Gastrocnemius medialis (tissue), 4 donors: ENCODE measurements at places on chromosomes 3 and 15.

GRCh38 chr3:115832265-115832664 lies 209.0 kb downstream of the GAP43 start:
- DNase-seq: no peak

- no peak for DNase-seq
Measured at GRCh38 chr3:152416808-152417580, 148.3 kb downstream of the MBNL1 start.

- no peak for DNase-seq
Measured at GRCh38 chr3:196047391-196048030, 34.4 kb downstream of the TFRC start.

- no peak for DNase-seq
Measured at GRCh38 chr15:90087454-90088154, 14.7 kb downstream of the IDH2 start.

DNA sequence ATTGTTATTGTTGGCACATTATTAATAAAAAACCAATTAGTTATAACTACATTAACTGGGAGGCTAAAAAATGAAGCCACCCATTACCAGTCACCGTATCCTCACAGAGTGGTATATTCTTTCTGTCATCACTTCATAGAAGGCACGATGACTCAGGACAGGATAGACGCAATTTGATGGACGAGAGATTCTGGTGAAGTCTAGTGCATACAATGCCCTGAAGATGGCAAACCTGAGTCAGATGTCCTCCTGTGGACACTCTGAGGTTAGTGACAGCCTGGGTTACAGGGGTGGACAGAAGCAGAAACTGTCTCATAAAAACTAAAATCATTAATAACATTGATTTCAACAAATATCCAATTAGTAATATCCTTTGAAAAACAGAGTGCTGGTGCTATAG lies 150.3 kb downstream of the SLC9A9 start:
- DNase-seq: no peak

DNA sequence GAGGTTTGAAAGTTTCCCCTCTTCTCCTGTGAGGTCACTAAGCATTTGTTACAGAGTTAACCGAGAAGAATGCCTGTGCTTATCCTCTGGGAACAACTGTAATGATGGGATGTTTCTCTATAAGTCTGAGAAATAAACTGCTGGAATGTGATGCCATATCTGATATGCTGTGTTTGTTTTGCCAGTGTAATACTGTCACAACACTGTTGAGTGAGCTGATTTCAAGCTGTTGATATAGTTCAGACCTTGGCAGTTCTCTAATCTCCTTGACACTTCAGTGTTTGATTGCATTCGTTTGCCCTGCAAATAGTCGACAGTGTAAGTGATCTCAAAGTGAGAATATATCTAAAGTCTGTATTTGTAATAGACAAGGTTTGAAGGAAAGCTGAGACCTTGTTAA lies 73.3 kb downstream of the PTPRG start:
- DNase-seq: no peak

- DNase-seq: no peak
Measured at GRCh38 chr3:172546628-172547214, 23.5 kb upstream of the TNFSF10 start.

DNA sequence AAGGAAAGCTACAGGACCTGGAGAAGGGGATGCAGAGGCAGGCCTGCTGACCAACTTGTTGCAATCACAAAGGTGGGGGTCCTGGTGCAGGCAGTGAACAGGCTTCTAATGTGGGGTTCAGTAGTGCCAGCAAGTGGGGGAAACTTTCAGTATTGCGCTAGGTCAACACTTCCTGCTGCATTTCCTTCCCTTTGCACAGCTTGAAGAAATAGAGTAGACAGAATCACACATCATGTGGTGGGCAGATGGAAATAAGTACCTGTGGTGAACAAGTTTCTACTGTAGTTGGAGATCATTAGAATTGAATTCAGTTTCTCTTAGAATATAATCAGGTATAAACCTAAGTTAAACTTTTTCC lies 63.4 kb downstream of the RGMA start:
- no peak for DNase-seq

- no peak for DNase-seq
Measured at GRCh38 chr3:81851176-81851575, 89.7 kb upstream of the GBE1 start.

GRCh38 chr15:40102897-40103858 lies 5.5 kb downstream of the BMF start:
- DNase-seq: peak; percentile 93

DNA sequence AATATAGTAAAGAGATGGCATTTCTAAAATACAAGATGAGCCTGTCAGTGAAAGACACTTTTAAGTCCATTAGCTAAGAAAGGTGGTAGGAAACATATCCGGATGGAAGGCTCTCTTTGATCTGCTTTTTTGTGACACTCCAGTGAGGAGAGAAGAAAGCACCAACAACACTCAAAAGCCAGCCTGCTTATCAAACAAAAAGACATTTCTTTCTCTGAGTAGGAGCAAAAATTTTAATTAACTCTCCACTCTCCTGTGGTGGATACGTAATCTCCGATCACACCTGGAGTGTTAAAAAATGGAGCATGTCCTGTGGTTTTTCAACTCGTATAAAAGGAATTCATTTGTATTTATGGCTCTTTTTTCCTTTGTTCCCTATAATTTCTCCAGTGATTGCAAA lies 65.3 kb downstream of the OXNAD1 start:
- no peak for DNase-seq

GRCh38 chr15:29115093-29115991 lies 154.3 kb downstream of the NSMCE3 start:
- DNase-seq: no peak

DNA sequence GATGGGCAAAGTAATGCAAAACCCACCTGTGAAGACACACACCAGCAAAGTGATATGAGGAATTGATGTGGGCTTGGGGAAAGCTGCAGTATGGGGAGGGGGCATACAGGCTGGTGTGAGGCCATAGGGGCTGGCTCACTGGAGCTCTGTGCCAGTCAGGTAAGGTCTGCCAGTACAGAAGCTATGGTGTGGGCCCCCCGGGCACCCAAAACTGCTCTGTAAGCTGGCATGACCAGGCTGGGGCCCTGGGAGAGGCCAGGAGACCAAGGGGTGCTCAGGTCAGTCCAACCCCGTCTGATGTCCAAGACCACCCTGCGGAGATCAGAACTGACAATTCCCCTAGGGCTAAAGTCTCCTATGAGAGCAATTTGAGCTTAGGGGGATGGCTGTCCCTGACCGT lies 163.1 kb downstream of the KCNMB2 start:
- DNase-seq: no peak

DNA sequence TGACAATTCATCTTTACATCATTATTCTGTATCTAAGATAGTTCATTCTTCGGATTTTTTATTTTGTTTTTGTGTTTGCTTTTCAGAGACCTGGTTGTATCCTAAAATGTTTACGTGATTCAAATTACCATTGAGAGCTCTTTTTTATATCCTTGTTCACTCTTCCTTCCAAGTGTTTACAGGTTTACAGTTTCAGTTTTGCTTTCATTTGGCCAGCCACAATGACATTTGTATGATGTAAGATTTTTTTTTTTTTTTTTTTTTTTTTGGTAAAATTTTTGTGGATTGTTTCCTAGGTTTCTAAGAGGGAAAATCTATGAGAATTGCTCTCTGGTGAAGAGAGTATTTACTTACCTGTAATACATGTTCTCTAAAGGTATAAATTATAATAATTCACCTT lies 55.0 kb downstream of the SETD5 start:
- no peak for DNase-seq

DNA sequence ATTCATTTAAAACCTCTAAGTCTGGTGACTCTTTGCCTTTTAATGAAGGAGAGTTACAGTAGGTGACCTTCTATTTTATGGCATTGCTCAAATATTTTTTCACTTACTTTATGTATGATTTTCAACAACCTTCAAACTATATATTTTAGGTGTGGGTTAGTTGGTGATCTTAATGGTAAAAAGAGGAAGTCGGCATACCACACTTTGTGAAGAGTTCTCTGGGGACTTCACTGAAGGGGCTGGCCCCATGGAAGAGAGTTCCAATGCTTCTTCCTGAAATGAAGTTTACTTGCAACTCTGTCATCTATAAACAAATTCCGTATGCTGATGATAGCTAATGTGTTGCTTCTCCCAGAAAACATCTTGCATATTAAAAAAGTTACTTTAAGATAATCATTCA lies 647.0 kb upstream of the SGO1 start:
- DNase-seq: no peak

DNA sequence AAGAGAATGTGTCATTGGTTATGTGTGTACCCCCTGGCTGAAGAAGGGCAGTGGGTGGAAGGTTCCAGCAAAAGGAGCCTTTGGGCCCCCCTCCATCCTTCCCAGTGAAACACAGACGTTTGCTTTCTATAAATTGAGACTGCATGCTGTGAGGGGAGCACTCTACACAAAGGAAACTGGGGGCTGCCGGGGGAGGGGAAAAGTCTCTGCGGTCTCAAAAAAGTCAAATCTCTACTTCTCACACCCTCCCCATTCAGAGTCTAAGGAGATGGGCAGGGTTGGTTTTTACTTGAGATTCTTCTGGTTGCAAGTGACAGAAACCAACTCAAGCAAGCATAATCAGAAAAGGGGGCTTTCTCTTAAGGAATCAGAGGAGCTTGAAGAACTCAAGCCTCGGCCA lies 50.1 kb upstream of the TLE3 start:
- no peak for DNase-seq

DNA sequence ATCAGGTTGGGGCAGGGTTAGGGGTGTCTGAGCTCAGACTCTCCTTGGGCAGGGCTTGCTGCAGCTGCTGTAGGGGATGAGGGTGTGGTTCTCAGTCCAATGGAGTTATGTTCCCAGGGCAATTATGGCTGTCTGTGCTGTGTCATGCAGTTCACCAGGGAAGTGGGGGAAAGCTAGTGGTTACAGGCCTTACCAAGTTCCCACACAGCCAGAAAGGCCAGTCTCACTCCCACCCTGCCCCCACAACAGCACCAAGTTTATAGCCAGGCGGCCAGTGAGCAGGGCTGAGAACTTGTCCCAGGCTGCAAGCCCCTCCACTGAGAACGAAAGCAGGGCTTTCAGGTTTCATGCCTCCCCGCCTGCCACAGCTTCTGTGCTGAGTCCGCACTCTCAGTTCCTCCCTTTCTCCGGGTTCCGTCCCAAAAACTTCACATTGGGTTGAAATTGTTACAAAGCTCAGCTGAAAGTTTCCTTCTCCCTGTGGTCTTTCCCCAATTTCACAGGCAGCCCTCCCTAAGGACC lies 19.6 kb upstream of the CPOX start:
- no peak for DNase-seq
